ENCODE measurements at places on chromosomes 4 and X.
A peak's percentile ranks its signal among the peaks of the same experiment; 100 is the strongest.

DNA sequence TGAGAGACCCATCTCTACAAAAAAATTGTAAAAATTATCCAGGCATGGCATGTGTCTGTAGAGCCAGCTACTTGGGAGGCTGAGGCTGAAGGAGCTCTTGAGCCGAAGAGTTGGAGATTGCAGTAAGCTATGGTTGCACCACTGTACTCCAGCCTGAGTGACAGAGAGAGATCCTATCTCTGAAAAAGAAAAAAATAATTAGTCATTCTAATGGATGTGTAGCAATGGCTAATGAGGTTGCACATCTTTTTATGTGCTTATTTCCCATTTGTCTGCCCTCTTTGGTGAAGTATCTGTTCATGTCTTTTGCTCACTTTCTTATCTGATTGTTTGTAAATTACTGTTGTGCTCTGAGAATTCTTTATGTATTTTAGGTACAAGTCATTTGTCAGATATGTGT, 19.0 kb upstream of the MAML3 start:
- no peak for DNase-seq

DNA sequence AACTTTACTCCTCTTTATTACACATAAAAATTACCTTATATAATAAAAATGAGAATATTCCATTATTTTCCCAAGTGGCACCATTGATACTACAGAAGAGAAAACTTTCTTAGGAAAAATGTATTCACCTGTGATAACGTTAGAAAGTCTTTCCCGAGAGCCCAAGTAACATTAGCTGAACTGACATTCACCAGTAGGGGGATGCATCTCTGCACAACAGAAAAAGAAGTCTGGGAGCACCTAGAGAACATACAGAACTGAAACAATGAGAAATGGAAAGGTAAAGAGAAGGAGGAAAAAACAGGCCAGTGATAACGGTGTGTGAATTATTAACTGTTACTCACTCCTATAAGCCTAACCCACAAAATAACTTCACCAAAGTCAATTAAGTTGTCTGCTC, 423.3 kb downstream of the CENPC start:
- DNase-seq: no peak

DNA sequence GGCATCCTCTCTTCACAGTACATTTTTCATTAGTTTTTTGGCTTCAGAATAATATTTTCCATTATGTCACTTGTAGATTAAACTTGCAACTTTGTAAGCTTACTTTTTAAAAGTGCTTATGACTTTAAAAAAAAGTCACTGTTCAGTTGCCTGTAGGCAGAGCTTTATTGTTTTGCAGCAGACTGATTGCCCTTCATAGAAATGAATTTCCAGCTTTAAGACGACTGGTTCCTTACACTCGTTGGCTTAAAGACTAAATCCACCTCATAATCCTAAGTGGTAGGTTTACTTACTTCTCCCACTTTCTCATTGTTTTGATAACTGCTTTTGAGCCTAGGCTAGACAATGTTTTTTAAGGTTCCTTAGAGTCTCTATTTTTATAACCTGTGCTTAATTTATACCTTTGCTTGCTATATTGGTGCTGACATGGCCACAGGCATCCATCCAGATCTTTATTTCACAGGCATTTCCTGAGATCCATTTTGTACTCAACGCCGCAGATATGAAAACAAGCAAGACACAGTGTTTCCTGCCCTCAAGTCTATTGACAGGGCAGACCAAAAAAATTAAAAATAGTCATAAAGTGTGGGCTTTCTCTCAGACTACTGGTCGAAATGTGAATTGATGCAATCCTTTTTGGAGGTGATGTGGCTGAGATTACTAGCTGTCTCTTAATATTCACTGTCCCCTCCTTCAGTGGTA, 12.6 kb upstream of the IL13RA2 start:
- no peak for DNase-seq

DNA sequence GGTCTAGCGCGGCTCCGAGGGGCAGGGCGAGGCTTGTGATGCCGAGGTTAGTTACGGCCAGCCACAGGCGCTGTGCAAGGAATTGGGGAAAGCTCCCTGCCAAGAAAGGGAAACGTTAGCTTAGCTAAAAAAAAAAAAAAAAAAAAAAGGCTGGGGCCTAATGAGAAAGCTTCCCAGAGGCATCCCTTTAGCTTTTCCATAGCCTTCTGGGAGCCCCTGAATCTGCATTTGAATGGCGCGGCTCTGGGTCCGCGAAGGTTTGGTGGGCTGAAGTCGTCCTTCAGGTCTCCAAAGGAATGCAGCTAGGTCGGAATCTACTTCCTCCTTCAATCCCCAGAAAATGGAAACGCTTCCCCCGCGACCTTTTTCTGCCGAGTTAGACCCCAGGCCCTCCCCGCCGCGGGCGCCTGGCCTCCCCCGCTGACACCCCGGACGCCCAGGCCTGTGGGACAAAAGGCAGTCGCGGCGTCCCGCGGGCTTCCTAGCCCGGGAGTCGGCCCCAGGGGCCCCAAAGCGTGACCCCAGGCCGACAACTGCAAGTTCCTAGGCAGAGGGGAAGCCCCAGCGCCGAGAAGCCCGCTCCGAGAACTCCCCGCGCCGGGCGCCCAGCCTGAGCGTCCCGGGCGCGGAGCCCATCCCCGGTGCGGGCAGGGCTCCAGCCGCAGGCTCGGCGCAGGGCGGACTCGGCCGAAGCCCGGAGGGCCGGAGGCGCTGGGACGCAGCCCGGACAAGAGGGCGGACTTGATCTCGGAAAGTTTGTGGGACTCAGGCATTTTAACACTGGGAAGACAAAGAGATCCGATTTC, 605 bp upstream of the FAT1 start:
- peak; percentile 5 for DNase-seq

DNA sequence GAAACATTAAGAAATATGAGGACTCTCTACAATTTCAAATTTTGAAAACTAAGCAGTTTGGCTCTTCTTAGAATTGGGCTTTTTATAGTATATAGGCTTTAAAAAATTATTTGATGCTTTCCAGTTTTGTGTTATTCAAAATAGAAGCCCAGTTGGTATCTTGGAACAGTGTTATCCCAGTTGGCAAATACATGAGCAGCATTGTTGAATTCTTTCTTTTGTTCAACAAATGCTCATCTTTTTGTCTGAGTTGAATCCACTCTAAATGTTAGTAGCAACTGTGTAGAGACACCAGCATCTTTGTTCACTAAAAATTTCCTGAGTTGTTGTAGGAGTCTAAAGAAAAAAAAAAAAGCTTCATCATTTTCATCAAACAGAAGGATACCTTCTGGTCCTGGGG, 41.0 kb upstream of the LIMCH1 start:
- DNase-seq: no peak

GRCh38 chr4:168803732-168804131, 206.3 kb downstream of the CBR4 start:
- no peak for DNase-seq

GRCh38 chr4:6610856-6611430, 29.5 kb upstream of the MRFAP1 start:
- DNase-seq: no peak

DNA sequence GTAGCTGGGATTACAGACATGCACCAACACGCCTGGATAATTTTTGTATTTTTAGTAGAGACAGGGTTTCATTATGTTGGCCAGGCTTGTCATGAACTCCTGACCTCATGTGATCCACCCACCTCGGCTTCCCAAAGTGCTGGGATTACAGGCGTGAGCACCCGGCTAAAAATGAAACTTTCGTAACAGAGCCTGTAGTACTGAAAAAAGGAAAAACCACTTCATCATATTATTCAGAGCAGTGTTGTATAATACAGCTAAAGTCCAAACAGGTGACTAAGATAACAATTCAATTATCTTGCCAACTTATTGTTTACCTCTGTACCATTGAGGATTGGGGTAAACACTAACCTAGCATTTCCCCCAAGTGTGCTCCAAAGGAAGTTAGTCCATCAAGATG, 43.9 kb upstream of the HPRT1 start:
- DNase-seq: no peak

DNA sequence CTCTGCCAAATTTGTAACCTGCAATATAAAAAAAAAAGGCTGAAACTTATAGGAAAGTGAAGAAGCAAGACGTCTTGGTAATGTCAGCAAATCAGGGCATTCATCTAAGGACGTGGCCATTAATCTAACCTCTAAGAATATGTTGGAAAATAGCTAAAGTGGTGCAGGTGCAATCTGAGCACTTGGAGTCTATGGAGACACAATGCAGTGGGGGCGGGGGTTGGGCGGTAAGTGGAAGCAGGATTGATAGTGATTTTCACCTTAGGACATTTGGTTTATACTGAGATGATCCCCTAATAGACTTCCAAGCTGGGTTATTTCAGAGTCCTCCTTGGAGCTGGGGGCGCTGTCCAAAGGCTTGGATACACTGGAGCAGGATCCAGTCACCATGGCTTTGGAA, 283.4 kb downstream of the EPHA5 start:
- DNase-seq: no peak

GRCh38 chr4:25523405-25523804, 132.2 kb upstream of the SLC34A2 start:
- no peak for DNase-seq

- DNase-seq: no peak
Observed at GRCh38 chr4:69489856-69490255, 5.8 kb downstream of the UGT2B4 start.

DNA sequence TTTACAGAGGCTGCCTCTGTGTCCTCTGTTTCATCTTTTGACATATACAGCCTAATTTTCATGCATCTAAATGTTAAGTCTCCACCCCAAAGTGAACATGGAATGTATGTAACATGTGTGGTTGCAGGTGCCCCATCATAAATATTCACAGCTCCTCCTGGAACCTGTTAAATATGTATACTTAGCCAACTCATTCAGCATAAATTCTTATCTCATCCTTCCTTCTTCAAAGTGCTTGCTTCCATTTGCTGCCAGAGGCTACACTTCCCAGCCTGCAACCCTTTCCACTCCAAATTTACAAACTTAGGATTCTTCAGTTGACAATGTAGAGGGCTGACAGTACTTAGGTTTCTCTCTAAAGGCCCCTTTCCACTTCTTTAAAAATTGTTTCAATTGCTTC, 60.6 kb downstream of the F8 start:
- DNase-seq: no peak

DNA sequence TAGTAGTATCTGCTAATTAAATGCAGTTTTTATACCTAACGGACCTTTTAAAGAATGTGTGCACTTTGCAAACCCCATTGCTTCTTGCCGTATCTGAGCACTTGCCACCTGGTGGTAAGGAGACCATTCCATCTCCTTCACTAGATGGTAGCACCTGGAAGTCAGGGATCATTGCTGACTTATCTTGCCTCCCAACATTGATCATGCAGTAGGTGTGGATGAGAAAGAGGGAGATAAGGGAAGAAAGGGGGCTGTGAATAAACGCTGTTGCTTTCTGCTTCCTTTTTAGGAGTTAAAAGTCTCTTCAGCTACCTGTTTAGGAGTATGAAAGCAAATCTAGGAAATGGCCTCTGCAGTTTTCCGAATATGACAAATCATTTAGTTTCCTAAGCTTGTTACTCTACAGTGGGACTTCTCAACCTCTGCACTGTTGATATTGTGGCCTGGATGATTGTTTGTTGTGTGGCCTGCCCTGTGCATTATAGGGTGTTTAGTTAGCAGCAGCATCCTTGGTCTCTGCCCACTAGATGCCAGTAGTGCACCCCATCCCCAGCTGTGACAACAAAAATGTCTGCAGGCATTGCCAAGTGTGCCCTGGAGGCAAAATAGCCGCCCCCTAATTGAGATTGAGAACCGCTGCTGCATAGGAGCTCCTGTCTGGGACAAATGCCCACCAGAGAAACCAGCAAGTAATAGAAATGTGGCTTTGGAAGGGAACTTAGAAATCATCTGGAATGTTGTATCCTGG, 38.8 kb downstream of the GAB1 start:
- DNase-seq: no peak

DNA sequence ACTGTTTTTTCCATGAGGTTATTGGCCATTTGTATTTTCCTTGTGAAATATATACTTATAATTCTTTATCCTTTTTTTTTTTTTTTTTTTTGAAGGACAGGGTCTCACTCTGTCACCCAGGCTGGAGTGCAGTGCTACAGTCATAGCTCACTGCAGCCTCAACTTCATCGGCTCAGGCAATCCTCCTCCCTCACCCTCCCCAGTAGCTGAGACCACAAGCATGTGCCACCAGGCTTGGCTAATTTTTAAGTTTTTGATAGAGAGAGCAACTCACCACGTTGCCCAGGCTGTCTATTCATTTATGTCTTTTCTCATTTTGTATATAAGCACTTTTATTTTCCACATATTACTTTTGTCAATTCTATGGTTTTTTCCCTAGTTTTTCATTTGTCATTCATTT, 16.8 kb downstream of the RBPJ start:
- DNase-seq: no peak

- no peak for DNase-seq
Observed at GRCh38 chrX:140502491-140503237, 2.2 kb downstream of the SOX3 start.

- peak; percentile 45 for DNase-seq
Observed at GRCh38 chr4:184416913-184417734, 57.2 kb downstream of the IRF2 start.

- no peak for DNase-seq
Observed at GRCh38 chr4:79650217-79650616, 242.2 kb upstream of the GK2 start.

GRCh38 chrX:129586446-129586845, 46.4 kb downstream of the OCRL start:
- no peak for DNase-seq

DNA sequence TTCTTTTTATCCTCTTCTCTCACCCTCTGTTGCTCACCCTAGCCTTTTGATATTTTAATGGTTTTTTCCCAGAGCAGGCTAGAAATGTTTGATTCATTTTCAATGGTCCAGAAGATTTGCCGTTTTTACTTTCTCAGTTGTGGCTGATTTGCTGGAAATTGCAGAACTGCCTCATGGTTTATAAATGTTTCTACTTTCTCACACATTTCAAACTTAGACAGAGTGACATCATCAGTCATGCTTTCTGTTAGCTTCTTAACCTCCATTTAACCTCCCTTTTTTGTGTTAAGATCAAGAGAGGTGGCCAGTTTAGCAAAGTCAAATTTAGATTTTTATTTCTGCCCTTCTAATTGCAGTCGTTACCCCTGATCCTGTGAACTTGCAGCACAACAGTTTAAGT, 8.7 kb downstream of the RXFP1 start:
- no peak for DNase-seq

- DNase-seq: no peak
Observed at GRCh38 chr4:154927126-154927680, 146.1 kb downstream of the RBM46 start.

- DNase-seq: no peak
Observed at GRCh38 chrX:2784026-2784425, 32.2 kb downstream of the XG start.

DNA sequence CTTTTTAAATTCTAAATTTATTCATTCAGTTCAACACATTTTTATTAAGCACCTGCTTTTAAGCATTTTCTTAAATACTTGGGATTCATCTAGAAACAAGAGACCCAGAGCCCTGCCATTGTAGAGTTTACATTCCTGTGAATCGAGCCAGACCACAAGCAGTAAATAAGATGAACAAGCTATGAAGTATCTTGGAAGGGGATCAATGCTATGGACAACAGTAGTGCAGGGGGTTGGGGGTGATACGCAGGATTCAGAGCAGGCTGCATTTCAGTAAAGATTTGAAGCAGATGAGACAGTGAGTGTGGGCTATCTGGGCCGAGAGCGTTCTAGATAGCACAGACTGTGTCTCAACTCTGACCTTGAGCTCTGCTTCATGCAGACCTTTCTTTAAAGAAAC, 35.1 kb downstream of the CLDN22 start:
- no peak for DNase-seq
